Hepatic stellate cell (primary cell): ENCODE measurements at places on chromosomes 11 and 22.
A peak's percentile ranks its signal among the peaks of the same experiment; 100 is the strongest.

- DNase-seq = no peak
Measured at GRCh38 chr11:92711926-92712325, 257.5 kb upstream of the MTNR1B start.

- peak; percentile 49 for DNase-seq
Measured at GRCh38 chr11:44977493-44977984, 26.9 kb upstream of the TP53I11 start.

GRCh38 chr11:106329273-106330018 lies 252.0 kb downstream of the AASDHPPT start:
- no peak for DNase-seq

DNA sequence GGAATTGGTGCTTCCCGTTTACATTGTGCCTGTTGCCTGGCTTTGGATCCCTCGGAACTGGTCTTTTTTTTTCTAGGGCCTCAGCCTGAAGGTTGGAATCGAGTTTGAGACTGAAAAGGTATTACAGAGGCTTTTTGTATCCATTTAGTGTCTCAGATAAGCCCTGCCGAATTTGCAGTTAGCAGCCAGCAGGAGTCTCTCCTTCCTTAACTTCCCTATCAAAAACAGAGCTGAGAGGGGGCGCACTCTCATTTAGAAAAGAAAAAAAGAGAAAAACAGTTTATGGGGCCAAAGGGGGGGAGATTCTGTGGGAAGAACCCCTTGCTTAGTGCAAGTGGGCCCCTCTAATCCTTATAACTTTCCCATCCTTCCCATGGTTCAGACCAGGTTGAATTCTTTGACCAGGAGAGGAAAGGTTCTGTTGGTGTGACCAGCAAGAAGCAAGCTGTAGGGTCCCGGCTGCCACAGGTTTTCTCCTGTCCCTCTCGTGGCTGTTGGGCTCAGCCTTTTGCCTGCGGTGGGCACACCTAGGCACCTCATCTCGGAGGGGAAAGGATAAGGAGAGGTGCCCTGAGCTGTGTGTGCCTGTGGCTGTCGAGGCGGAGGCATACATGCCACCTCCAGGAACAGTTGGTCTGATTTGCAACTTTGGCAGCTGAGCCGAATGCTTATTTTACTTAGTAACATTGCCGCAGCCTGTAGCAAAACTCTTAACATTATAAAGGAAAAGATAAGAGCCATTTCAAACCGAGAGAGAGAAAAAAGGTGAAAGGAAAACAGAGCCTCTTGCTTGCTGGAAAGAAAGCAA lies 565.0 kb upstream of the CNTN5 start:
- no peak for DNase-seq

GRCh38 chr11:28767574-28767973 lies 659.4 kb downstream of the METTL15 start:
- peak; percentile 21 for DNase-seq

GRCh38 chr11:11947825-11948224 lies 60.6 kb downstream of the DKK3 start:
- DNase-seq = no peak

DNA sequence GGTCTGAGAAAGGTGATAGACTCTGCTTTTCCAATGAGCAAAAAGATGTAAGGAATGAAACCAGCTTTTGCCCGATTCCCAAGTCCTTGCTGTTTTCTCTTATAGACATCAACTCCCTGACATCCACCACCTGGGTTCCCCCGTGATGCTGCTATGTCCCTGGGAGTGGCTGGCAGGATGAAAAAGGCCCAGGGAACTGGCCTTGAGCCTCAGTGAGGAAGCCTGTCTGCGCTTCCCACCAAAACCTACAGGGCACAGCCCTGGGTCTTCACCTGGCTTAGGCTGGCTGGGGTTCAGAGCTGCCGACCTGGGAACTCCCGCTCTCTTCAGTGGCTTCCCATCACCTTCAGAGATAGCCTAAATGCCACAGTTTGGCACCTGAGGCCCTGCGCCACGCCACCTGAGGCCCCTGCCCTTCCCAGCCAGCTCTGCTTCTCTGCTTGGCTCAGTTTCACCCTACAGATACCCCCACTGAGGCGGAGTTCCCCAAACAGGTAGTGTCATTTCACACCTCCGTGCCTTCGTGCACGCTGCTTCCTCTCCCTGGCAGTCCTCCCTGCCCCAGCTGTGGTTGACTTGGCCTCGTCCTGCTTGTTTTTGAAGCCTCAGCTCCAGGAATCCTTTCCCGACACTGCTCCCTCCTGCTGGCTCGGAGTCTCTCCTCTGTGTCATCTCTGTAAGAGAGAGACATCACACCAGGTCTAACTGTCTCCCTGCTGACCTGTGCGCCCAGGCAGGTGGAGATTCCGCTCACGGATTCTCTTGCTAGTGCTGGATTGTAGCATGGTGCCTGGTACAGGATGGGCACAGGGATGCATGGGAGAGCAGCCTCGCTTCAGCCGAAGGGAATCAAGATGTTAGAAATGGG lies 10.7 kb downstream of the SLC37A2 start:
- no peak for DNase-seq
